Vein endothelial cell (primary cell): ENCODE measurements at places on chromosomes 2 and 18. TPM values are rescaled to one million over a fixed set of nuclear protein-coding genes. Genes with fewer than 3 reads are reported as not detected.

The ELOA2 gene
- total RNA-seq = not detected in 2 replicates

The LRRC30 gene
- not detected in 2 replicates for total RNA-seq

The AAK1 gene
- 72.2 and 77.5 TPM in 2 replicates for total RNA-seq

The CRACDL gene
- 11.1 and 12.4 TPM in 2 replicates for total RNA-seq

The FSHR gene
- not detected in 2 replicates for total RNA-seq

The TFCP2L1 gene
- not detected in 2 replicates for total RNA-seq

The RNF152 gene
- total RNA-seq = 106 and 123 TPM in 2 replicates

The EFEMP1 gene
- 4,554 and 6,170 TPM in 2 replicates for total RNA-seq

The SCYGR4 gene
- not detected in 2 replicates for total RNA-seq

The C2orf66 gene
- under 0.01 and 0.38 TPM in 2 replicates for total RNA-seq

The KIF5C gene
- 0.29 and 0.33 TPM in 2 replicates for total RNA-seq

The PARD3B gene
- 18.1 and 20.3 TPM in 2 replicates for total RNA-seq

The KLHL30 gene
- total RNA-seq = not detected in 2 replicates

The SLC4A1AP gene
- 26.1 and 33.8 TPM in 2 replicates for total RNA-seq

The SPEG gene
- total RNA-seq = under 0.01 and 1.4 TPM in 2 replicates

The SP100 gene
- total RNA-seq = 148 and 179 TPM in 2 replicates

The SCG2 gene
- total RNA-seq = not detected in 2 replicates

The SCYGR5 gene
- total RNA-seq = not detected in 2 replicates

The EIF4E2 gene
- 97.3 and 100 TPM in 2 replicates for total RNA-seq

The TYW5 gene
- total RNA-seq = 6.5 and 8.9 TPM in 2 replicates

The HOXD8 gene
- 22.1 and 24.8 TPM in 2 replicates for total RNA-seq
